Mesothelial cell of epicardium (in vitro differentiated cells): ENCODE measurements at places on chromosomes 4 and X. TPM values are rescaled to one million over a fixed set of nuclear protein-coding genes. Genes with fewer than 3 reads are reported as not detected.

The FMR1 gene
- total RNA-seq: 107 to 108 TPM (median 108 TPM) in 3 replicates

DNA sequence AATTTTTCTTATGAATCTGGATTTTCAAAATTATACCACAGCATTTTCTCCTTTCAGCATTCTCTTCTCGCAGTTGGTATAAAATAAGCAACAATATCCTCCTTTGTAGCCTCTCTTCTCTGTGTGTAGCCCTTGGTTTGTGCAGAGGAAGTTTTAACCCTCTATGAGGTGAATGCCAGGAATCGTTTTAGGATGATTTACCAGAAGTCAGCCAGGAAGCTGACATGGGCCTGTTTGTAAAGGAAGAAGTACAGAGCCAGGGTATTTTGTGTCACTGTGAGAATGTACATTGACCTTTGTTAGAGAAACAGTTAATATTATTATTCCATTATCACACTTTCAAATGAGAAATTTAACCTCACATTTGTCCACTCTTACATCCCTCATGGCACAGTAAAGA lies 88.9 kb upstream of the RPL34 start:
- H3K36me3 ChIP-seq: no peaks in the 10 kb centered on the region
- no peak overlapping the region for H3K27ac ChIP-seq
- H3K4me1 ChIP-seq: peaks cover 21% of the 10 kb centered on the region
- no peaks in the 10 kb centered on the region for H3K27me3 ChIP-seq
- DNase-seq: no peak

The ZNF732 gene
- total RNA-seq: 1.6 to 2.7 TPM (median 2.0 TPM) in 3 replicates

- peaks cover 11% of the 10 kb centered on the region for H3K4me1 ChIP-seq
- H3K27me3 ChIP-seq: peaks cover 2% of the 10 kb centered on the region
- no peak for DNase-seq
- peak overlapping the region; percentile 67 for H3K4me3 ChIP-seq
These were observed 88.2 kb upstream of the USP9X start for GRCh38 chrX:40996886-40997530.

DNA sequence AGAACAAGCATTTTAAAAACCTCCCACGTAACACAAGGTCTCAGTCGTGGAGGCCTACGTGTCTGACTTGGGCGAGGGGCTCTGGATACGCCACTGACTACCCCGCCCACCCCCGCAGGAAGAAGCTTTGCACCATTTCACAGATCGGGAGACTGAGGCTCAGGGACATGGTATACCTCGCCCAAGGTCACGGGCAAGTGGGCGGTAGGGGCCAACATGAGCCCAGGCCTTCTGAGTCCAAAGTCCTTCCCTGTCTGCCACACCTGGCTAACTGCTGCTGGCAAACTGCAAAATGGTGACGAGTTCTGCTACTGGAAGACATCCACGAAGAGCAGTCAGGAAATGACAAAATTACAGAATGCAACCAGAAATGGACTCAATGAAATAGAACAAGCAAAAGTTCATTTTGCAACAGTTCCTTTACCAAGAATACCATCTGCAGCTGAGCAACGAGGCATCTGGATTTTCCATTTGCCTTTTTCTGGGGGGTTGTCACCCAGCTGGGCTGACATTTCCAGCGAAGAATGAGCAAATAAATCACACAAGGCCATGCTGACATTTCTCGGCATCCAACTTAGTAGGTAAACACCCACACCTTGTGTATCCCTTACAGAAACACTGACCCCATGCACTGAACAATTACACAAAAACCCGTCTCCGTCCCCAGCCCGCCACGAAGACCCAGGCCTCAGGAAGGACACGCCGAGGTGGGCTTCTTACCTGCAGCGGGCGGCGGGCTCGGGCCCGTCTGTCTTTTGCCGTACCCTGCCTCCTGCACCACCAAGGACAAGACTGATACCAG lies 70.2 kb upstream of the AFAP1 start:
- no peaks in the 10 kb centered on the region for H3K36me3 ChIP-seq
- H3K27ac ChIP-seq: peak overlapping the region; percentile 92
- no peaks in the 10 kb centered on the region for H3K27me3 ChIP-seq
- peaks cover 27% of the 10 kb centered on the region for H3K4me1 ChIP-seq

DNA sequence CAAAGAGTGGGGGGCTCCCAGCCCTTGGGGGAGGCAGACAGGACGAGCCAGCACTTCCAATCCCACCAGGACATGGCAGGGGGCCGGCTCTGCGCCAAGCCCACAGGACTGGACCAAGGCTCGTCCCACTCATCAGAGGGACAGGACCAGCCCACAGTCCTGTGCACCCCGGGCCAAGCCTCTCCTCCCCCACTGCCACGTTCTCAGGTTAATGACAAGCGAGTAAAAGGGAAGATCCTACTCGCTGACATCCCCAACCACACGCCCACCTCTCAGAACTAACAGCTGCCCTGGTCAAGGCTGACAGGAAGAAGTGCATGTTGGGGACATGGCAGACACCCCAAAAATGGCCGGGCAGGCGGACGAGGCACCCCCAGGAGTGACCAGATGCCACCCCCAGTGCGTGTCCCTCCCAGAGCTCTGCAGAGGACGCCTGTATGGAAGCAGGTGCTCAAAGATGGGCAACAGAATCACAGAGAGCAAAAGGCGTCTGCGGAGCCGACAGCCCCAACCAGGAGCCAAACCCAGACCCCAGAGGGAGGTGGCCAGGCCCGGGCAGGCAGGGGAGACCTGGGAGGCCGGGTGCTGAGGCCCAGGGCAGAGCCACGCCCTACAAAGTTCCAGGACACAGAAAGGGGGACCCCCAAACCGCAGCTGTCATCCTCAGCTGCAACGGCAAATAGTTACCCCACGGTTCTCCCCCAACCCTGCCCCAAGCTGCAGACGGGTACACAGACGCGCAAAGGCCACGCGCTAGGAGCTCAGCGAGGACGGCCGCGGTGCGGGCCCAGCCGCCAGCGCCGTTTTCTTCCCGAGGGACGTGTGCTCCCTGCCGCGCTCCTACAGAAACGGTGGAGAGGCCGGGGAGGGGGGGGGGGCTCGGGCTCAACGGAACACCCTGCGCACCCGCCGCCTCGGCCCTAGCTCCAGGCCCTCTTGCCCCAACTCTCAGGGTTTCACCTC lies 1.7 kb downstream of the CTBP1 start:
- H3K4me3 ChIP-seq: peak overlapping the region; percentile 76
- no peaks in the 10 kb centered on the region for H3K27me3 ChIP-seq
- H3K27ac ChIP-seq: peak overlapping the region; percentile 82
- peaks cover 25% of the 10 kb centered on the region for H3K36me3 ChIP-seq
- no peak for DNase-seq

DNA sequence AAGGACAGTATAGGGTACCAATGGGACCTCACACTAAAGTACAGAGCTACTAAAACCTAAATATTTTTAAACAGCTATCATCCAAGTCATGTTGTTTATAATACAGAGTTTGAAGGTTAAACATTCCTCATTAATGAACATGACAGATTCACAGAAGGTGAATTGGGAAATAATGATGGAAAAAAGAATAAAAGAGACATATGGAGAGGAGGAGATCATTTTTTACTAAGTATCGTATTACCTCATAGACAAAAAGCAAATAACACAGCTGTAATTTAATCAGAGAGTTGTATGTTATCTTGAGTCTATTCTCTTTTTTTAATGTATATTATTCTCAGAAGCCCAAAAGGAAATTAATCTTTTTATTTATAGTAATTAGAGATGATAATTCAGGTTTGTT lies 7.9 kb downstream of the PLK4 start:
- no peak for DNase-seq
- H3K4me1 ChIP-seq: peaks cover 8% of the 10 kb centered on the region
- H3K36me3 ChIP-seq: peaks cover 15% of the 10 kb centered on the region
- no peaks in the 10 kb centered on the region for H3K27me3 ChIP-seq
- H3K27ac ChIP-seq: no peak overlapping the region

The MMRN1 gene
- total RNA-seq: not detected in 3 replicates
